ENCODE measurements at places on chromosomes 12 and 14.

- no peak for DNase-seq
These were observed 19.7 kb downstream of the GALNT9 start for GRCh38 chr12:132309596-132310086.

- DNase-seq = no peak
These were observed 17.7 kb downstream of the C12orf71 start for GRCh38 chr12:27064397-27065342.

DNA sequence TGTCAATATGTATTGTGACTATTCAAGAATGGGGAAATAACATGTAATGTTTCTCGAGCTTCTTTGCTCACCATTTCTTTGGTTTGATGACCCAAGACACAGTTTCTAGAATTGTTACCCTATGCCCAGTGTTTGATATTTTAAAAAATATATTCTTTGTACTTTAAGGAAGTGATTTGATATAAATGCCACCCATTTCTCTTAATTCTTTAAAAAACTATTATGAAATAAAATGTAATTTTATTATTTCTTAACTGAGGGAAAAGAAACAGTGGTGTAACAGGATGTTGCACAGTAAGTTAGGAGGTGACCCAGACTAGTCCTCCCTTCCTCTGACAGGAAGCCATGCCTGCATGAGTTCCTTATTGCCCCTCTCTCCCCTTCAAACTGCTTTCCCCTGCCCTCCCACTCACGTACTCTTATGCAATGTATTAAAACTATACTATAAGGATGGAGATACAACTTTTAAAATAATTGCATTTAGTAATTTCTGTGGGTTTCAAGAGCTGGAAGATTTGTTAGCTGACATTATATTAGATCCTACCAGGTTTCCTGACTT is 279.4 kb downstream of the TMTC2 start:
- DNase-seq = no peak

DNA sequence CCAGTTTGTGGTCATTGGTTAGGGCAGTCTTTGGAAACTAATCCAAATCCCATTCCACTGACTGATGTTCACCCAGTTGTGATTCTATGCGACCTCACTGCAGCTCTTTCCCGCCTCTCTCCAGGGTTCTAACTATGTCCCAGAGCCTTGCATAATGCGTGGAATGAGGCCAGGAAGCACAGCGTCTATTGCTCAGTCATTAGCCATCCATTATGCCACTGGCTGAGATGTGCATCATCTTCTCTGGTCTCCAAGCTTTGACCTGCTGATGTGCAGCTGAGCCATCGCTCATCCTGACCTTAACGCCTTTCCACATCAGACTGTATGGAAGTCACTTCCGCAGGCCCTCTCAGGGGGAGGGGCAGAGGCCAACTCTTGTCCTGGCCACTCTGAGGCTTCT is 115.4 kb upstream of the VRK1 start:
- no peak for DNase-seq

DNA sequence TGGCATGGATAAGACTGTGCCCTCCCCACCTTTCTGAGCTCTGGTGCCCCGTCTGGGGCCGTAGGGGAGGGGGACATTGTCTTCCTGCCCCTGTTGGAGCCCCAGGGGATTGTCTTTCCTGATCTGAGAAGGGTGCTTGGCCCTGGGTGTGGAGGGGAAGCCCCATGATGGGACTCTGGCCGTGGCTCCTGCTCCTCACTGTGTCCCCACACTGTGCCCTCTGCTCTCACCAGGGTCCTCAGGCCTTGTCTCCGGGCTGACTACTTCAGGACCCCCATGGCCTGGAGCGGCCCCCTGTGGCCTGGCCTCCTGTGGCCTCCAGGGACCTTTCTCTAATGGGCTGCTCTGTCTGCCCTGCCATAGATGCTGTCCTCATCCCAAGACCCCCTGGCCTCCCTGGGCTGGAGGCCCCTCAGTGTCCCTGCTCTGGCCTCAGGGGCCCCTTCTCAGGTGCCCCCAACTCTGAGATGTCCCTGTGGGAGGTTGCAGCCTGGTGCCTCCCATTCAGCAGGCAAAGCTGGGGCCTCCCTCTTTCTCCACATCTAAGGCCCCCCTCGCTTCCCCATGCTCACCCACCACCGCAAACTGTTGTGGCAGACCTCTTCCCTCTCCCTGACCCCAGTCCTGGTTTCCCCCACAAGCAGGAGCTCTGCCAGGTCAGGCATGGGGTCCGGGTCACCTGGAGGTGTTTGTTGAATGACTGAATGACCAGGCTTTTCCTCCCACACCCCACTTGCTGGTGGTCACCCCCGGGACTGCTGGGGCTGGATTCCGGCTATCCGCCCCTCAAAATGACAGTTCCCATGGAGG is 4.0 kb downstream of the KIF26A start:
- DNase-seq = no peak

DNA sequence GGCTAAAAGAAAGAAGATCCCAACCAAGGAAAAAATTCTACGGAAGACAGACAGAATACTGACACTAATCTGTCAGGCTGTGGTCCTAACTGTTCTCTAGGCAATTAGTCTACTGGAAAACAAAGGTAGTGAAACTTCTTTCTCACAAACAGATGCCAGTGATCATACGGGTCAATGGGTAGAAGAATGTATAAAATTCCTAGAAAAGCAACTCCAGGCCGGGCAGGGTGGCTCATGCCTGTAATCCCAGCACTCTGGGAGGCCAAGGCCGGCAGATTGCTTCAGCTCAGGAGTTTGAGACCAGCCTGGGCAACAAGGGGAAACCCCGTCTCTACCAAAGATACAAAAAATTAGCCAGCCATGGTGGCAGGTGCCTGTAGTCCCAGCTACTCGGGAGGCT is 64.8 kb downstream of the HECTD4 start:
- DNase-seq = no peak

DNA sequence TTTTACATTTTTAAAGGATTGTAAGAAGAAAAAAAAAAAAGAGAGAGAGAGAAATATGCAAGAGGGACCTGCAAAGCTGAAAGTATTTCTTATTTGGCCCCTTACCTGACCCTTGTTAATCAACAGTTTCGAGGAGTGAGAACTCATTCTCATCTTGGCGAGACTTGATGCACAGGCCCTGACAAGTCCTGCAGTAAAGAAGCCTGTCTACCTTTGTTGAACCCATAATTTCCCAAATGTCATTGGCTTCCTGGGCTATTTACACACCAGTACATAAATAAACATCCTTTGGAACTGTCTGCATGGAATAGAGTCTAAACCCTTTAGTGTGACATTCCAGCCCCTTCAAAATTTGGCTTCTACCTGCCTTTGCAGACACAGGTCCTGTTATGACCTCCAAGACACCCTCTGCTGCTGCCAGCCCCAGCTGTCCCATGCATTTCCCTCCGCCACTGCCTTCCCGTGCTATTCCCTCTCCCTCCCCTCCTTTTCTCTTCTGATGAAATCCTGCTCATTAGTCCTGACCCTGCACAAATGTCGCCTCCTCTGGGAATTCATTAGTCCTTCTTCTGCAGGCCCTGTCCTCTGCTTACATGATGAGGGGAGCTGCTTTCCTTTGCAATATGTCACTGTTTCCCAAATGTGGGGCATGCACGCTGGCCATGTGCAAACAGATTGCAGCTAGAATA is 35.1 kb downstream of the MYL2 start:
- DNase-seq = no peak

DNA sequence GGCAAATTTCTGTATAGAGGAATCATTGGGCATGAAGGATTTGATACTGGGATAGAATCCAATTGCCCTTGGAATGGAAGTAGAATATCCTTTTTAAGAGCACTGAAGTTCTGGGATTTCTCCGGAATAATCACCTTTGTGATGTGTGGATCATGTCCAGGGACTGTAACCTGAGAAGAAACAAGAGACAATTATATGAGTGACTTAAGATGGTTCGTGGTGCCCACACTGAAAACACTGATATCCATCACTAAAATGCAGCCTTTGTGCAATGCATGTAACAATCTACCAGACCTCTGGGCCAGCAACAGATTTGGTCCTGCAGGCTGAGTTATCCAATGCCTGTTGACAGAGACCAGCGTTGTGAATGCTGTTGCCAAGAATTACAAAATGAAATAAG is 48.5 kb downstream of the MDM2 start:
- DNase-seq = no peak

- no peak for DNase-seq
These were observed 58.9 kb upstream of the BCL2L14 start for GRCh38 chr12:12011880-12012260.

DNA sequence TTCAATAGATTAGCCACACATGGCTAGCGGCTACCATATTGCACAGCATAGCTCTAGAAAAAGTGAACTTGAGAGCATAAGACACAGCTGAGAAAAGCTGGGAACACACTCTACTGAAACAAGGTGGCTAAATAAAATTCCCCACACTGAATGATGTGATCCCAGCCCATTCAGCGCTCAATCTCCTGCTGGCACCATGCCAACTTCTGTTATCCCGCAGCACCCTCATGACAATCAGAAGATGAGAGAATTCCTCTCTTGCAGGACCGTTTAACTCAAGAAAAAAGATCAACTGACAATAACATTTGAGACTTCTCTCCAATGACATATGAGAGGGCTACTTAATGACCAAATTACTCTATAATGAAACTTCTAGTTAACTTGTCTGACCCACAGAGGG is 115.4 kb downstream of the ADAMTS20 start:
- no peak for DNase-seq

DNA sequence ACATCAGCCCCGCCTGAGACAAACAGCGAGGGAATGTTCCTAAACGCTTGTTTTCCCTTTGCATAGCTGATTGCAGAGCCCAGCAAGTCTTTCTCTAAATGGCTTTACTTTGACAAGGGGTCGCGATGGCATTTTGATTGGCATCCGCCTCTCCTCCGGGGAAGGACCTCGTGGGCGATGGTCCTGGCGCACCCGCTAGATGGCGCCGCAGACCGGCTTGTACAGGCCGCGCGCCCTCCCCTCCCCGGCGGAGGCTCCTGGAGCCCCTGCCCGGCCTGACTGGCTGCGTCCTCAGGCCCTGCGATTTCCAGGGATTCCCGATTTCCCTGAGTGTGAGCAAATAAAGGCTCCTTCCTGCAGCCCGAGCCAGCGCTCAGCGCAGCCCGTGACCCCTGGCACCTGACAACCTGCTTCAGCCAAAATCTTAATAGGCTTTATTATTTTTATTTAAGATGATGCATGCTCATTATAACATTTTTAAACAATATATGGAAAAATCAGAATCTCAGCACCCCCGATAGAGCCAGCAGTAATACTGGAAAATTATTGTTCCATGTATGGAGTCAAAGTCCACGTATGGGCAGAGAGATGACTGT is 468.3 kb downstream of the AACS start:
- DNase-seq = no peak

- peak; percentile 3 for DNase-seq
These were observed 65.4 kb downstream of the TAOK3 start for GRCh38 chr12:118307069-118307954.

- no peak for DNase-seq
These were observed 220.2 kb upstream of the PLEKHG7 start for GRCh38 chr12:92482599-92482998.

GRCh38 chr12:131282292-131283080 is 328.8 kb downstream of the ADGRD1 start:
- no peak for DNase-seq

DNA sequence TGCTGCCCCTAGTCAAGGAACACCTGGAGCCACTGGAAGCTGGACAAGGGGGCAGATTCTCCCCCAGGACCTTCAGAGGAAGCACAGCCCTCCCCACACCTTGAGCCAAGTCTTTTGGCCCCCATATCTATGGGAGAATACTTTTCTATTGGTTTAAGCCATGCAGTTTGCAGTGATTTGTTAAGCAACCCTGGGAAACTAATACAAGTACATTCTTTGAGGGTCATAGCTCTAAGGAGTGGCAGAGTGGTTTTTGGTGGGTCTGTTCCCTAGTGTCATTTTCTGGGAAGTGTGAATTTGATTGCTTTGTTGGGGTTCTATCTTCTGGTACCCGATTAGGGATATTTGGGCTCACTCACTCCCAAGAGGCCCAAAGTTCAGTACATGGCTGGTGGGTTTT is 50.8 kb upstream of the PTCSC3 start:
- no peak for DNase-seq

DNA sequence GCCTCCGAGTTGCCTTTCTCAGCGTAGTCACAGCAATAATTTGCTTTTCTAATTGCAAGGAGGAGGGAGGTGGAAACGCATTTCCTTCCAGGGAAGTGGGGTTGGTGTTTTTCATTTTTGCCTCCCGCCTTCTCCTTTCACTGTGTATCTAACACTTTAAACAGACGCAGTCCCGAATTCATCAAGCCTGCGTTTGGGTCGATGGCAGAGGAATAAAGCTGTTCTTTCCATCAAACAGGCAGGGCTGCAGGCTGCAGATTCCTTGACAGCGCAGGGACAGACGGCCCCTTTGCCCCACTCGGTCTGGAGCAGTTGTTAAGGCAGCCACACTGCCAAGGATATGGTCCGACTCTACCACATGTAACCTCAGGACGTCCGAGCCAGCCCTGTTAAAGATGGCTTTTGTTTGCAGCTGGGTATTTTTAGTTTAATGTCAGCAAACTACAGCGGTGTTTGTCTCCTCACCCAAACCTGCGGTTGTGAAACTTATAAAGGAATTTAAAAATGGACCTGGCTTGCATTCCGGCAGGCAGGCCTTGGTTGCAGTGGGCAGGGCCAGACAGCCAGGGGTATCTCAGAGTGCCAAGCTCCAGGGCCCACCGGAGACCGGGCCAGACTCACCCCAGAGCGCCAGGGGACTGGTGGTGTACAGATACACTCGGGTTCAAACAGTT is 2.1 kb downstream of the CHST11 start:
- DNase-seq = no peak

- no peak for DNase-seq
These were observed 839 bp downstream of the IFT43 start for GRCh38 chr14:75986439-75986765.

DNA sequence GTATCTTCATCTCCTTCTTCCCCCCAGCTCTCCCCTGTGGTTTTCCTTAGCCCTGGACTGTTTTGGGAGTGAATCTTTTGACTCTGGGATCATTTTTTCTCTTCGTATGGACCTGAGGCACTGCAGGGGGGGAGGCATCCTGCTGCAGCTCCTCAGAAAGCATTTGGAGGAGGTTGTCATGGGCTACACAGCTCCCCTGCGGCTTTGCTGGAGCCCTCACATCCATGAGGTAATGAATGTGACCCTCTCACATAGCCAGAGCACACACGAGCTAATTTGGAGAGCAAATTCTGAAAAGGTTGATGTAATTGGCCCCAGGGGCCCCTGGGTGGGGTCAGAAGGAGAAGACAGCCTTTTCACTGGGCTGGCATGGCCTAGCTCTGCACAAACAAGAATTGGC is 110.9 kb downstream of the PAH start:
- DNase-seq = no peak

DNA sequence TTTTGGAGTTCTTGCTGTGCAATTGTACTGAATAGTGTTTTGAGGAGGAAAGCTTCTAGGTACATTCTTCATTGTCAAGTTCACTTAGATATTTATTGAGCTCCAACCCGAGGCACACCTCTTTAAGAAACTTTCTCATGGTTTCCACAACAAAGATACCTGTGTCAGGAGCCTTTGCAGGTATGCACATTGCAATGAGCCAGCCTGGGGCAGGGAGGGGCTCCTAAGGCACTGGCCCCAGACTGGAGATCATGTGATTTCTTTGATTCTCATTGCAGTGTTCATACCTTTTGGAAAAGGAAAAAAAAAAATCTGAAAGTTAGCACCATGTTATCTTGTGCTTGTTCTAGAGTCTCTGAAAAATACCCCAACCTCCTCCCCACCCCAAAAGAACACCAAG is 80.3 kb downstream of the PRMT8 start:
- DNase-seq = no peak

- no peak for DNase-seq
These were observed 215.4 kb downstream of the FOXN3 start for GRCh38 chr14:89201645-89202044.

GRCh38 chr14:90760591-90761316 is 55.5 kb downstream of the TTC7B start:
- no peak for DNase-seq

GRCh38 chr14:103657471-103657870 is 28.5 kb downstream of the KLC1 start:
- no peak for DNase-seq

Data from activated naive CD8-positive, alpha-beta T cell treated with anti-CD3 and anti-CD28 coated beads, Interleukin-2, amount 50 U/mL, for 16 hours (primary cell).